Stimulated activated CD4-positive, alpha-beta T cell treated with anti-CD3 and anti-CD28 coated beads, Interleukin-1b, Interleukin-23, amount 100 ng/mL, for 1 hour (primary cell): ENCODE measurements at places on chromosomes 12 and 14.

- DNase-seq, result no peak
These were observed 11.6 kb upstream of the KCNJ8 start for GRCh38 chr12:21786041-21786531.

DNA sequence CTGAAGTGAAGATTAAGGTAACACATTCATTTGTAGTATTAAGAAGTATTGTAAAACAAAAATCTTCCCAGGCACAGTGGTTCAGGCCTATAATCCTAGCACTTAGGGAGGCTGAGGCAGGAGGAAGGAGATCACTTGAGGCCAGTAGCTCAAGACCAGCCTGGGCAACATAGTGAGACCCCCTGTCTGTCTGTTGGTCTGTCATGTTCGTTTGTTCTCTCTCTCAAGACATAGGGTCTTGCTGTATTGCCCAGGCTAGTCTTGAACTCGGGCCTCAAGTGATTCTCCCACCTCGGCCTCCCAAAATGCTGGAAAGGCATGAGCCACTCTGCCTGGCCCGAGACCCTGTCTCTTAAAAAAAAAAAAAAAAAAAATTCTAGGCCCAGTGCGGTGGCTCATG lies 6.7 kb downstream of the TULP3 start:
- no peak for DNase-seq

- no peak for DNase-seq
These were observed 418 bp upstream of the MYG1 start for GRCh38 chr12:53299101-53299453.

DNA sequence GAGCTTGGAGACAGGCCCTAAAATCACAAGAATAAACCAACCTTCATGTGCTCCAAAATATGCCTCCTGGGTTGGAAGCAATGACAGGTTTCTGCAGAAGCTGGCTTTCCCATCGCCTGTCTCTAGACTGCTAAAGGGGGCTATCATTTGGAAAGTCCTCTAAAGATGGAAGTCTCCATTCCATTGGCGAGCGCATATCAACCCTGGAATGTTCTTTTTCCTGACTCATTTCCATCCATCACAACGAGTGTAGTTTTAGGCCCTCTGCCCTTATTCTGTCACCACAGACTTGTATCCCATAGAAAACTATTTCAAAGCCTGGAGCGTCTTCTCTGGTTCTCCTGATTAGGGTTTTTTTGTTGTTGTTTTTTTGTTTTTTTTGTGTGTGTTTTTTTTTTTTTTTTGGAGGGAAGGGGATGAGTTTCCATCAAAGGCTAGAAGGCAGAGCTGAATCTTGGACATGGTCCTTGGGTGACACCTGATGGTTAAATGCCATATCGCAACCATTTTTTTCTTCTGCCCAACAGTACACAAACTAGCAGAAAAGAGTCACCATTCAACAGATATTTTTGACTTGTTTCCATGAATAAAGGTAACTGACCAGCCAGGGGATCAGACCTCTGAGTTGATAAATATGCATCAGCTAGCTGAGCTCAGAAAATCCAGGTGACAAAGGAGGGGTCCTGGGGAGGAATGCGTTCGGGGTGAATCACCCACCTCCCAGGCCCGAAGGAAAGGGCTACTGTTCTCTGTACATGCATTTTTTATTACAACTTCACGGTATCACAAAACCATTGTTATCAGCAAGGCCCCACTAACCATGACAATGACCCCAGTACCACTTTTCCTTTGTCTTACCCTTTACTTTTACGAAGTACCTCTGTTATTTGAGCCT lies 40.5 kb downstream of the KCNA5 start:
- DNase-seq, result no peak

GRCh38 chr12:13503094-13503835 lies 306.7 kb downstream of the EMP1 start:
- no peak for DNase-seq

GRCh38 chr14:21264025-21264801 lies 5.0 kb downstream of the HNRNPC start:
- DNase-seq, result no peak

DNA sequence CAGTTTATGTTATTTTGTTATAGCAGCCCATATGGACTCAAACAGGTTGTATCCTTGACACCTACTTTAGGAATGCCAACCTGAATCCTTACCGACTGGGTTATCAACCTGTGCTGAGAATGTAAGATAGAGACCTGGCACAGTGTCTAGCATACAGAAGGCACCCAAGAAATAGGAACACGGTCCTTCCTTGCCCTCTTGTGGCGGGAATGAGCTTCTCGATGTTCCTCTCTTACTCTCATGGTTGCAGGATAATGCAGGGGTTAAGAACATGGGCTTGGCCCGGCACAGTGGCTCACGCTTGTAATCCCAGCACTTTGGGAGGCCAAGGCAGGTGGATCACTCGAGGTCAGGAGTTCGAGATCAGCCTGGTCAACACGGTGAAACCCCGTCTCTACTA lies 6.5 kb downstream of the C12orf43 start:
- no peak for DNase-seq

GRCh38 chr12:58247633-58248032 lies 306.3 kb downstream of the ATP23 start:
- DNase-seq, result no peak

- no peak for DNase-seq
These were observed 29.7 kb downstream of the ATP2A2 start for GRCh38 chr12:110310763-110311162.

- DNase-seq, result no peak
These were observed 57.2 kb upstream of the FICD start for GRCh38 chr12:108457734-108458361.

- DNase-seq, result no peak
These were observed 34.3 kb downstream of the FGD6 start for GRCh38 chr12:95182868-95183415.

- no peak for DNase-seq
These were observed 45.4 kb downstream of the SYNE3 start for GRCh38 chr14:95471016-95471415.

DNA sequence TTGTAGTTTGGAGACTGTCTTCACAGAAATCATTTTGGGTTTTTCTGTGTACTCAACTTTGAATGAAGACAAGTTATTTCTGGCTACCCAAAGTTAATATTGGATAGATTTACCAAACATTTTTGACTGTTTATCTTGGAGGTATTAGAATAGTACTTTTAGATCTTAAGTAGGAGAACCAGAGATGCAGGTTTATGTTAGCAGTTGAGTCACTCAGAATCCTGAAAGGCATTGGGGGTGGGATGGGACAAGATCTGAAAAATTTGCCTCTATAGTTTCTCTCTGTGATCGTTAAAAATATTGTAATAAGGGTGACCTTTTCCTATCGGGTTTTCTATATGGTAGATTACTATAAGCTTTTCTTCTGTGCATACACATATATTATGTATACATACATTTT lies 112.3 kb downstream of the TTC6 start:
- no peak for DNase-seq

DNA sequence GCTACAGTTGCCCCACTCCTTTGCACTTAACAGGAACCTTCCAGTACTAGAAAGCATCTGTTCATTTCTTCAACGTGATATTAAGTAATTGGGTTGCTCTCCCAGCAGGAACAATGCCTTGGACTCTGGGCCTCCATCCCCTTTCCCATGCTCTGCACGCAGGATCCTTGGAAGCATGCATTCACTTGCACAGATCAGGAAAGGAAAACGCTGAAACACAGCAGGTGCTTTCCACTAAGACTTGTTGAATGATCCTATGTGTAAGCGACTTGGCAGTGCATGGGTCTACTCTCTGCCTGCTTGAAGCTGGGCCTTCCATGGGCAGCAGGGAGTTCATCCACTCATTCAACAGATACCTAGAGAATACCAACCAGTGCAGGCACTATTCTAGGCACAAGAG lies 2.3 kb downstream of the LTBP2 start:
- DNase-seq, result no peak

GRCh38 chr12:94167756-94168416 lies 19.5 kb downstream of the PLXNC1 start:
- no peak for DNase-seq

DNA sequence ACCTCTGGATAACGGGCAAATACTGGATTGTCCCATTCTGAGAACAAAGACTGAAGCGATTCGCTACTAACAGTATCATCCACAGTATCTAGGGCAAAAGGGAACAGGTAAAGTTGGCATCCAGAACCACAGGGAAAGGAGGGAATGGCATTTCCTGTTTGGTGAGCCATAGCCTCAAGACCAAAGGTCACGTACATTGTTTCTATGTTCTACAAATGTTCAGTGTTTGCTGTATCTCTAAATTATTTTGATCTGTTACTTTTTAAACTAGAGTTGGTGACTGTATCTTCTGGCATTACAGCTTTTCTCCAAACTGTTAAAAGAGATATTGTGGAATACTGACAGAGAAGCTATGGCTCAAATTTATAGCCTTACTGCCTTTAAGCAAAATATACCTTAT lies 9.7 kb downstream of the MLH3 start:
- DNase-seq, result no peak

DNA sequence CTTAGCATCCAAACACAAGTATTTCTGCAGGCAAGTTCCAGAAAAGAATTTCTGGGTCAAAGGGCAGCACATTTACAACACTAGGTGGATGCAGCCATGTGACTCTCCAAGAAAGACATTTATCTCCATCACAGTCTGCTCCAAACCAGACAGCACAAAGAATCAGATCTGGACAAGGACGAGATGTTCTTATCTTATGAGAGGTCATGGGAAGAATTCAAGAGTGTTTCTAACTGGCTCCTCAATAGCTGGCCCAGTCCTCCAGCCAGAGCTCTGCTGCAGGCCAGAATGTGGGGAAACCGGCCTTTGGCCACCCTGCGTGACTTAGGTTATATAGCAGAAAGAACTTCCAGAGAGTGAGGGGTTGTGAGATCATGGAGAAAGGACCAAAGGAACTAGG lies 17.4 kb downstream of the TMEM119 start:
- no peak for DNase-seq

DNA sequence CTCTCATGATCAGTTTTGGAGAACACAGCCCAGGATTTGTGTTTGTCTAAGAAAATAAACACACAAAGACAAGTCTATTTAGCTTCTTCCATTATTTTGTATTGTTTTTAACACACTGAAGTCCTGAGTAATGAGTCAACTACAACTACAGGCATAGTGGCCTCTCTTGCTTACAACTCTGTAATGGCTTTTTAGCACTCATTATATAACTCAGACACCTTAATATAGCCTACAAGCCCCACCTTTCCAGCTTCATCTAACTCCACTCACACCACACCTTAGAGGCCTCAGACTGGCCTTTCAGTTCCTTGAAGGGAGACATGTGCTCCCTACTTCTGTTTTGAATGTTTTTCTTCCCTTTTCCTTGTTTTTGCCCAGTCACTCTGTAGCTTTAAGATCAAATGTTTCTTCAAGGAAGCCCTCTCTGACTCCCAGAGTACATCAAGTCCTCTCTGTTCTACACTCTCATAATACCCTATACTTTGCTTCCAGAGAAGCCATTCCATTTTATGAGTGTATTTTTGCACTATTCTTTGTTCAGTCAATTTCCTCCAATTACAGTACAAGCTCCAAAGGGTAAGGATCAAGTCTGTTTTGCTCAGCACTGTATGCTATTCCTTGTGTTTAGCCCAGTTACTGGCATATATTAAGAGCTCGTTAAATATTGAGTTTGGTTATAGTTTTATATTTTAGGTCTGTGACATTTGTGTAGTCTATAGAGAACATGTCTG lies 233.6 kb upstream of the ARHGAP5 start:
- no peak for DNase-seq

GRCh38 chr12:85296362-85296761 lies 16.3 kb downstream of the ALX1 start:
- DNase-seq, result no peak

GRCh38 chr12:49698619-49699545 lies 8.3 kb downstream of the FMNL3 start:
- DNase-seq, result no peak

DNA sequence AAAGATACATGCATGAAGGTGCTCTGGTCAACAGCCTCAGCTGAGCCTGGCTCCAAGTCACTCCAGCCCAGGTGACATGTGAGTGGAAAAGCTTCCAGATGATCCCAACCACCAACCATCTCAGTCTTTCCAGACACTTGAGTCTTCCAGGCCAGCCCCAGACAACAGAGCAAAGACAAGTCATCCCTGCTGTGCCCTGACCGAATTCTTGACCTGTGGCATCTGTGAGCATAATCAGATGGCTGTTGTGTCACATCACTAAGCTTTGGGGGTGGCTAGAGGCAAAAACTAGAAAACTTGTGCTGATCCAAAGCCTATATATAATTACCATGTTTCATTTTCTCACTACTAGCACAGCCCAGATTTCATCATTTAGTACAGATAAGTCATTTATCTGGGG lies 50.8 kb upstream of the ISM2 start:
- DNase-seq, result no peak

DNA sequence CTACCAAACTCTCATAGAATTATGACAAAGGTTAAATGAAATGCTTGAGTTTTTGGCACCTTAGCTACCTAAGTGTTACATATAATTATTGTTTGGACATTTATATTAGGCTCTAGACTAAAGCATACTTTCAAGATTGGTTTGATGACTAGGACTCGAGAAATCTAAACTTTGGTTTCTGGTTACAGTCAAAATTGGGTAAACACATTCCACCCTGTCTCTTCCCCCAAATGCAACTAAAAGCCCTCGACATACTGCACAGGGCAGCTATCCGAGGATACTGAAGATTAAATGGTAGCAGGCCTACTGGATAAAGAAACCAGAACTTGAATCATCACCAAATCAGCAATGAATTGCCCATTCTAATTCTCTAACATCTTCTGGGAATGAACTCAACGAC lies 369.1 kb downstream of the PRKD1 start:
- DNase-seq, result no peak

DNA sequence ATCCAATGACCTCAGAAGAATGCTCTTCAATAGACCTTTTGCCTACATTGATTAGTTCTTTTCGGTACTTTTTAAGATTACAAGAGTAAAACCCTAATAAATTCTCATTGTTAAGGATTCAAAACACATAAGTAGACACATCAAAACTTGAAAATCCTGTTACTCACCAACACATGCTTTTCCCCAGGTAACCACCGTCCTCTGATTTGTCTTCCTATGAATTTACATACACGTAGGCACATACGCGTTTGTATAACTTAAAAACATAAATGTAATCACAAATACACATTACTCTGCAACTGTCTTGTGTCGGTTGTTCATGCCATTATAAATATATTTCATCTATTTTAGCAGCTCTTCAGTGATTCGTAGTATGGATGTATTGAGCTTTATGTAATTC lies 910 bp upstream of the WASHC4 start:
- no peak for DNase-seq

GRCh38 chr12:13504736-13505135 lies 308.2 kb downstream of the EMP1 start:
- no peak for DNase-seq

- no peak for DNase-seq
These were observed 109.5 kb upstream of the PKP2 start for GRCh38 chr12:33006106-33006505.

GRCh38 chr14:73250781-73251500 lies 13.6 kb downstream of the PAPLN start:
- DNase-seq, result no peak

- DNase-seq, result no peak
These were observed 78.7 kb upstream of the ZDHHC17 start for GRCh38 chr12:76685246-76685678.

- no peak for DNase-seq
These were observed 21.7 kb upstream of the VRTN start for GRCh38 chr14:74326369-74327152.
